ENCODE measurements at places on chromosomes 11 and 22. TPM values are rescaled to one million over a fixed set of nuclear protein-coding genes. Genes with fewer than 3 reads are reported as not detected.

DNA sequence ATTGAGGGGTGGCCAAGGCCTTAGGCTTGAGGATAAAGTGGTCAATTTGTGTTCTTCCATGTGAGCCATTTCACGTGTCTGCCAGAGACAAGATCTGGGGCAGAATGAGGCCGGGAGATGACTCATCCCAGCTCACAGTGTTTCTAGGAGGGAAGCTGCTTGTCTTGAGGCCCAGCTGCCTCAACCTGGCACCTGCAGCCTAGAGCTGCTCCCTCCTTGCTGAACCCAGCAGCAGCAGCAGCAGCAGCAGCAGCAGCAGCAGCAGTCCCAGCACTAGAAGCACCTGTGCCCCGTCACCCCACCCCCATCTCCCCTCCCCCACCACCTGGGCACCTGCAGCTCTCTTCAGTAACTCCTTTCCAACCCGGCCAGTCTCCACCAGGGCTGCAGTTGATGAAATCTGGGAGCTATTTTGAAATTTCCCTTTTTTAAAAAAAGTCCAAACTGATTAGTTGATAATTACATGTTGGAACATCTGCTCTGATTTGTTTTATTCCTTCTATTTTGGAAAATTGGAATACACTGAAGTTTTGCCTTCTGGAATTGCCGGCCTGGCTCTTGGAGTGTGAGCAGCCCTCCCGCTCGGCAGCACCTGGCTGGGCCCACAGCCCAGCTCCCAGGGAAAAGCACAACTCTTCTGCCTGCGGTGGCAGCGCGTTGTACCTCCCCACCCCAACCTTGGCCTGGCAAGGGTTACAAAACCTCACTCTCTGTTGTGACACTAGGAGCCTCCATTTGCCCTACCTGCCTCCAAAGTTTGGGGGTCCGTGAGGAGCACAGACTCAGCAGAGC, 143.5 kb downstream of the NXPE2 start:
- no peak for DNase-seq

GRCh38 chr11:35740061-35740799, 77.7 kb downstream of the TRIM44 start:
- DNase-seq, result no peak

SH3BP1 gene
- total RNA-seq, result 48.4 TPM

- no peak for DNase-seq
Observed at GRCh38 chr11:4881188-4881587, 512 bp upstream of the OR51T1 start.

- no peak for DNase-seq
Observed at GRCh38 chr11:101915791-101916291, 481 bp downstream of the ANGPTL5 start.
